ENCODE measurements at places on chromosomes 3 and 15.

- DNase-seq: no peak
Measured at GRCh38 chr15:60423537-60423936, 25.8 kb upstream of the ANXA2 start.

DNA sequence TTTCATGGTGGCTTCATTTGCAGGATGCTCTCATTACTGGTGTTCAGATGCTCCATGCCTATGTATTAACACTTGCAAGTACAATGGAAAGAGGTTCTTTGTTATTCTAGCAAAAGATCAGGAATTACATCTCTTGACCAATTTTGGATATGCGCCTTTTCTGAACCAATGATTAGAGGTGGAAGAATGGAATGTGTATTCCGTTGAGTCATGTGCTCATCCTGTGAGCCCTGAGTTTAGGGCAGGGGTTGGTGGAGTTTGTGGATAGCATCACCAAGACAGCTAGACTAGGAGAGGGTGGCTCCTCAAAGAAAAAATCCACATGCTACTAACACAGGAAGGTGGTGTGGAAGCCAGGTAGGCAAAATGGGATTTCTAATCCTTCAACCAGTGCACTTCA is 80.7 kb upstream of the SLC25A26 start:
- no peak for DNase-seq

- no peak for DNase-seq
Measured at GRCh38 chr15:77083381-77084160, 12.7 kb upstream of the TSPAN3 start.

DNA sequence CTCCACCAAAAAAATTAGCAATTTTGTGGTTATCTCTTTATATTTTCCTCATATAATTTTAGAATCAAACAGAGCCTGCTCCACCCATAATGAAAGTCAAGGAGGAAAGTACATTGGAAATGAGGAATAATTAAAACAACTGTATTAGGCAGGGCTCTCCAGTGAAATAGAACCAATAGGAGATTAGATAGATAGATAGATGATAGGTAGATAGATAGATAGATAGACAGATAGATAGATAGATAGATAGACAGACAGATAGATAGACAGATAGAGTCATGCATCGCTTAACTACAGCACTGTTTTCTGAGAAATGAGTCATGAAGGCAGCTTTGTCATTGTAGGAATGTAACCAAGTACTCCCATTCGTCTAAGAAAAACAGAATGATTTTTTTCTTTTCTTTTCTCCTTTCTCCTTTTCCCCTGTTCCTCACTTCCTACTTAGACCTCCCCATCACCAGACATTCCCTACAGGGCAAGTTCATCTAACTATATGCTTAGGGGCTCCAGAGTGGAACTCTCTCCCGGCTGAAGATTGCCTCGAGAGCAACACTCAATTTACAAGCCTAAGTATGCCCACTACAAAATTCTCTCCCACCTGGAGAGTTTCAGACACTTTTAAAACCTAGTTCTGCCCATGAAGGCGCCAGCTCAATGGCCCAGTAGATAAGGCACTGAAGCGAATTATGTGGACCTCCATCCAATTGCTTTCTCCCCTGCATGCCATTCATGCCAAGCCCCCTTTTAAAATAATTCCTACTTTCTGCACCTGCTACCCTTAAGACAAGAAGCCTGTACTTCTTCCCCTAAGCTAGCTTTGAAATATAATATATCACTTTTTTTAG is 53.3 kb upstream of the LIPC start:
- no peak for DNase-seq

DNA sequence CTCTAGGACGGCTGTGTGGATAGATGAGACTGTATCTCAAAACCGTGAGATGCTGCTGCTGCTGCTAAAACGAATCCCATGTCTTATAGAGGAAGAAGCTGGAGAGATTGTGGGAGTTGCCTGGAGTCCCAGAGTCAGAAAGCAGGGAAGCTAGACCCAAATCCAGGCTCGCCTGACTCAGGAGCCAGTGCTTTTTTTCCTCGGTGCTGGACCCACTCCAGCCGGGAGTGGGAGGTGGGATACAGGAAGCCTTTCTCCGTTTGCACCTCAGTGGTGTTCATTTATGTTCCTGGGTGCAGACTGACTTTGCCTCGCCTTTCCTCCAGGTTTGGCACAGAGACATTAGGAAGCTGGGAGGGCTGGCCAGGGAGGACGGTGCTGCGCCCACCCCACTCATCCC is 150.9 kb upstream of the LINGO1 start:
- DNase-seq: no peak

GRCh38 chr15:35827141-35827540 is 281.2 kb upstream of the DPH6 start:
- no peak for DNase-seq

- DNase-seq: no peak
Measured at GRCh38 chr3:51434746-51435327, 43.8 kb downstream of the RBM15B start.

DNA sequence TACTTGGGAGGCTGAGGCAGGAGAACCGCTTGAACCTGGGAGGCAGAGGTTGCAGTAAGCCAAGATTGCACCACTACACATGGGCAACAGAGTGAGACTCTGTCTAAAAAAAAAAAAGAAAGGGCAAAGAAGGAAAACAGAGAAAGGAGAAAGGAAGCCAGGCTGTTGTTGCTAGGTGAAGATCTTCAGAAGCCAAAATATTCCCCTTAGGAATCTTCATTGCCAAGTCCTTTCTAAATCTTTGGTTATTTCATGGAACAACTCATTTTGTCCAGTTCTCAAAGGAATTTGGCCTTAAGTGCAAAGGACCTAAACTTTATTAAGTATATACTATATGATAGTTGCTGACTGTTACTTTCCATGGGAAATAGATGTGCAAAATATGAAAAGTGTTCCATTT is 59.2 kb upstream of the OSBPL11 start:
- DNase-seq: no peak

GRCh38 chr3:127200086-127200691 is 7.3 kb downstream of the PRR23E start:
- DNase-seq: no peak

GRCh38 chr3:44337248-44337785 is 1.2 kb upstream of the TCAIM start:
- DNase-seq: no peak

- no peak for DNase-seq
Measured at GRCh38 chr3:17179381-17180205, 294.8 kb downstream of the PLCL2 start.

- DNase-seq: no peak
Measured at GRCh38 chr15:70947351-70948335, 55.0 kb downstream of the LRRC49 start.

DNA sequence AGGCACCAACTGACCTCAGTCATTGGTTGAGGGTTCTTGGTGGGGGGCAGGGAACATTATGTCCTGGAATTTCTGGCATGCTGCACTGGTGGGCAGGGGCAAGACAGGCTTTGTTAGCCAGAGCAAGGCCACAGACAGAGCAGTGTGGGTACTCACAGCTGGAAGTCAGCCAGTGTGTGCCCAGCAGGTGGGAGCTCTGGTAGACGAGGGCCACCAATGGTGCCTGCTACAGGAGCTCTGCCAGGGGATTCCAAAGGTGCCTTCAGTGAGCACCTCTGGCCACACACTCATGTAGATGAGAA is 31.3 kb downstream of the CYP8B1 start:
- no peak for DNase-seq

DNA sequence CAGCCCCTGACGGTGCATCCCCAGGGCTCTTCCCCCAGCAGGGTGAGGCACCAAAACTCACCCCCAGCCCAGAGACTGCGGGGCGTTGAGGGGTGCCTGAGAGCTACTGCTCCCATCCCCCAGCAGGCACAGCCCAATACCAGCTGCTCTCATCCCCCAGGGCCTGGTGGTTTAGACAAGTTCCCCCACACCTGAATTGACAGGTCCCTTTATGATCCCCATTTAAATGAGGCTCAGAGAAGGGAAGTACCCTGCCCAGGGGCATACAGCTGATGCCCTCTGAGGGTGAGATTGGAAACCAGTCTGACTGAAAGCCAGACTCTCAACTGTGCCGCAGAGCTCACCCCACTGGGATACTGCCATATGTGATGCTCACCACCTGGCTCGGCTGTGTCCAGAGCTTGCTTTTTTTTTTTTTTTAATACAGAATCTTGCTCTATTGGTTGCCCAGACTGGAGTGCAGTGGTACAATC is 20.1 kb downstream of the DUSP7 start:
- no peak for DNase-seq

DNA sequence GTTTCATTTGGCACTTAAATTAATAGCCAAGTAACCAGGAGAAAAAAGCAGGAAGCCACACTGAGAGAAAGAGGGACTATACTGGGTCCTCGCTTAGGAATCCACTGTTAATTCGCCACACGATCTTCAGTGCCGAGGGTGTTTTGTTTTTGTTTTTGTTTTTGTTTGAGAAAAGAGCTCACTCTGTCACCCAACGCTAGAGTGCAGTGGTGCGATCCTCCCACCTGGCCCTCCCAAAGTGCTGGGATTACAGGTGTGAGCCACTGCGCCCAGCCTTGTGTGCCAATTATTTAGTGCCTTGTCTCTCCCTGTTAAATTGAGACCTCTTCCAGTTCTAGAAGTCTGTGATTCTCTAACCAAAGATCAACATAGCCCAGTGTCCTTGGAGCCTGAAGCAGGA is 53.8 kb upstream of the TPM1 start:
- no peak for DNase-seq

DNA sequence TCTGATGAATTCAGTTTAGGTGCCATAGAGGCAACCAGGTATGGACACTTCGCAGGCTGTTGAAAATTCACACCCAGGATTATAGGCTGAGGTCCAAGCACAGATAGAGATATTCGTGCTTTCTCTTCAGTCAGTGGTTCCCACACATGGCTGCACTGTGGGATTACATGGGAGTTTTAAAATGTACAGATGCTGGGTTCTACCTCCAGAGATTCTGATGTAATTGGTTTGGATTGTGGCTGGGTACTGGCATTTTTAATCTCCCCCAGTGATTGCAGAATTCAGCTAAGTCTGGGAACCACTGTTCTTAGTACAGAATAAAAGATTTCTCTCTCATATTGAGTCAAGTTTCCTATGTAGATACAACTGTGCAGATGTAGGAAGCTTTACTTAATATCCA is 91.6 kb downstream of the FOXB1 start:
- DNase-seq: no peak

GRCh38 chr3:190229632-190230424 is 92.4 kb downstream of the CLDN1 start:
- no peak for DNase-seq

- no peak for DNase-seq
Measured at GRCh38 chr3:73927203-73927570, 302.4 kb upstream of the PDZRN3 start.

- no peak for DNase-seq
Measured at GRCh38 chr3:127164615-127165014, 28.3 kb upstream of the PRR23E start.

DNA sequence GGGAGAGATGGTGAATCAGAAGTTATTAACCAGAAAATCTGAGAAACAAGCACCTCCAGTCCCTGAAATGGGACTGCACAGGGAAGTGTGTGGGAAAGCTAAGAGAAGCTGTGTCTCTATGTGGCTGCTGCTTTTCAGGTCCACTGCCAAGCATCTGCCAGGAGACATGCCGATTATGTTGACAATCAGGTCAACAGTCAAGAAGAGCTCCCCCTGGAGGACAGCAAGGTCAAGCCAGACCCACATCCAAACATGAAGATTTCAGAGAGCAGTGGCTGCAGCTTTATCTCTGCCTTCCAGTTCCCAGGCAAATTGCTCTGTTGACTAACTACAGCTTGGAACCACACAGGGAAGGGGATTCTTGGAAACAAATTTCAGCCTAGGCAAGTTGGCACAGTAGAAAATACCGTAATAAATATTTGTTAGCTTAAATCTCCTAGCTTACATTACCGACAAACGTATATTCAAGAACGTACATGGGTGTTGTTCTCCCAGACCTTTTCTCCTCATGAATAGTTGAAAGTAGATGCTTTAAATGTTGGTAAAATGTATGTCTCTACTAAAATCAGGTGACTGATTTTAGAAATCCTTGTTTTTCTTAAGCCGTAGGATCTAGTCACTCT is 394.5 kb upstream of the RARB start:
- DNase-seq: no peak

Measured in cortex of kidney (tissue), 1 donor.